ENCODE measurements at places on chromosomes 2 and 18.

- DNase-seq: no peak
Measured at GRCh38 chr2:222518570-222519381, 94.4 kb downstream of the SGPP2 start.

GRCh38 chr18:72833471-72833870, 34.3 kb downstream of the NETO1 start:
- no peak for DNase-seq

GRCh38 chr18:45324495-45325113, 290.7 kb upstream of the SLC14A2 start:
- no peak for DNase-seq

DNA sequence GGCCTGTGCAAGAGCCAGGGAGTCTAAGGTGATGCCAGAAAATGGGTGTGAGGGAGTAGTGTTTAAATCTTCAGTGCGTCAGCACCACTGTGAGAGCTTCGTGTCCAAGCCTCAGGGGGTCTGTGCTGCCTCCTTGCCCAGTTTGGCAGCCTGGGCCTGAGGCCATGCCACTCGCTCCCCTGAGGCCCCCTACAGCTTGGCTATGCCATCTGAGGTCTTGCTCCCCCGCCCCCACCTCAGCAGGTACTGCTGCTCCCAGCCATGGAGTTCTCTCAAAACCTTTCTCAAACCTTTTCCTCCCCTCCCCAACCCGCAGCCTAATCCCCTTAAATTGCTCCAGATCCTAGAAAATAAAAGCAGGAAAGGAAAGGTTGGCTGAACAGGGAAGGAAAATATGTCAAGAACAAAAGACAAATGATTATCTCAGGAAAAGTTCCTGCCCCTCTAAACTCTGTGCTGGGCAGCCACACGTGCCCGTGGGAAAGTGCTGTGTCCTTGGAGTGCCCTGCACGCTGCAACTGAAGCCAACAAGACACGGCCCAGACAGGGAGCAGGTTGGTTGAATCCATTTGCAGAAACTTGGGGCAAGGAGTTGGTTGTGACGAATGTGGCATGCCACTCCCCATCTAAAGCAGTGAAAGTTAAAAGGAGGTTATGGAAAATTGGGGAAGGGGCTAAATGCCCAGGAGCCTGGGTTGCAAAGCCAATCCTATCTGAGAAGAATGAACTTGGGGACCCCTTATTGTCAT, 61.2 kb downstream of the ATOH8 start:
- DNase-seq: no peak

GRCh38 chr18:58604311-58604710, 24.6 kb downstream of the ALPK2 start:
- no peak for DNase-seq

DNA sequence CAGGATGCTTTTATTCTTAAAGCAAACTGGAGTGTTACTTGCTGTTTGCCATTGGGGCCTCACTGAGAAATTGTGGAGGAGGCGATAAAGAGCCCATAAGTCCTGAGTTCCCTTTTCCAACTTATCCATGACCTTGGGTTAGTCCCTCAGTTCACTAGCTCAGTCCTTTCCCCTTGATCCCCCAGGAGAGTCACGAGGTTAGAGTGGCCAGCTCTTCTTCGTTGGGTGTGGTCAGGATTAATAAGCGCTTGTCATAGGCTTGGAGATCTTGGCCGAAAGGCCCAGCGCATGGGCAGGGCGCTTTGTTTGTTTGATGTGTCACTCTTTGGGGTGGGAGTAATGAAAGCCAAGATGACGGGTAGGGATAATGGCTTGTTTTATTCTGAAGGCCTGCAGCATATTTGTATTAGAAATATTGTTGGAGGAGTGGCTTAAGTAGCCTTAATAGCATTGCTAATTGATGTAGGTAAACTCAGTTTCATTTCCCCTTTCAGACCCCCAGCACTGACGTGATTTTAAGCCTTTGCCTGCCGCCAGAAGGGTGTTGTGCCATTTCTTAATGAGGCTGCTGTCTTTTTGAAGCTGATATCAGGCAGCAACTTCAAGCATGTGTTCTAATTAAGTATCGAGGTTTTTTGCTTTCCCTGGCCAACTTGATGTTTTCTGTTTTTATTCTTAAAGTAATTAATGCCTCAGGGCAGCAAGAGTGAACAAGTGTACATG, 15.7 kb downstream of the GRHL1 start:
- DNase-seq: no peak

GRCh38 chr2:44672431-44672830, 269.1 kb upstream of the SIX3 start:
- DNase-seq: no peak

- DNase-seq: no peak
Measured at GRCh38 chr18:2441544-2441943, 129.8 kb downstream of the METTL4 start.
